ENCODE measurements at places on chromosomes 7 and 10. TPM values are rescaled to one million over a fixed set of nuclear protein-coding genes. Genes with fewer than 3 reads are reported as not detected.
A peak's percentile ranks its signal among the peaks of the same experiment; 100 is the strongest.

DPCD gene
- 40.3 TPM for total RNA-seq

GRCh38 chr10:106935978-106936451, 228.5 kb downstream of the SORCS1 start:
- no peak for DNase-seq

GRCh38 chr7:12539681-12540080, 30.8 kb upstream of the SCIN start:
- DNase-seq = no peak

ZNF727 gene
- 2.8 TPM for total RNA-seq

DNA sequence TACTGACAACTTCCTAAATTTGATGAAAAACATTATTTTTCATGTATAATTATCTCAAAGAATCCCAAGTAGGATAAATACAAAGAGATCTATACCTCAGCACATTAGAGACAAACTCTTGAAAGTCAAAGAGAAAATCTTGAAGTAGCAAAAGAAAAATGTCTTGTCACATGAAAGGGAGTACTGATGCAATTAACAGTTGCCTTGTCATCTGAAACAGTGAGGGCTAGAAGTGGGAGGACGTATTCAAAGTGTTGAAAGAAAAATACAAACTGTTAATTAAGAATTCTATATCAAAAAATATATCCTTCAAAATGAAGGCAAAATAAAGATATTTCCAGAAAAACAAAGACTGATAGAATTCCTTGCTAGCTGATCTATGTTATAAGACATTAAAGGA, 35.5 kb upstream of the ARHGAP22 start:
- DNase-seq = no peak

DNA sequence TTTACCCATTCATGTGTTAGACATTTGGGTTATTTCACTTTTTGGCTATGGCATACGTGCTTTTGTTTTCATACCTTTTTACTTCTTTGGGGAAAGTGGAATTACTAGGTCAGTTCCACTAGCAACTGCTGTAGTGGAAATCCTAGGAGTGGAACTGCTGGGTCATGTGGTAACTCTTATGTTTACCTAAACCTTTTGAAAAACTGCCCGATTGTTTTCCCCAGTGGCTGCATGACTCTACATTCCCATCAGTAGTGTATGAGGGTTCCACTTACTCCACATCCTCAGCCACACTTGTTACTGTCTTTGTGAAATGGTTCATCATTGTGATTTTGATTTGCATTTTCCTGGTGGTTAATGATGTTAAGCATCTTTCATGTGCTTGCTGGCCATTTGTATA, 82.3 kb downstream of the TAX1BP1 start:
- no peak for DNase-seq

DNA sequence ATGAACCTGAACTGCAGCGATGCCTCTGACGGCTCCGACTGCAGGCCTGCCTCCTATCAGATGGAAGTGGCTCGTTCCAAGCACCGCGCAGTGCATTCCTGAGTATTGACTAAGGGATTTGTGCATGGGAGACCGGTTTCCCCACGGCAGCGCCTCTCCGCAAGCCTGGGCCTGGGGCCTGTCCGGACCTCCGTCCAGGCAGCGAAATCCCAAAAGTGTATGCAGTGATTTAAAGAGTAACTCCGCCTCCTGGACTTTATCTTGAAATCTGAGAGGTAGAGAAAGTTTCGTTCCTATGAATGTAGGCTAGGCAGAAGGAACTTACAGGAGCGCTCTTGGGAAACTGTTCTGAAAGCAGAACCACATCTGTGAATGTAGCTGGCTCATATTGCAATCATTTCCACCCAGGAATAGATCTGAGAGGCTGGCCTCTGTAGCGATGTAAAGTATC, 106.2 kb upstream of the CELF2 start:
- peak; percentile 90 for DNase-seq

GNG11 gene
- 18.2 TPM for total RNA-seq

DNA sequence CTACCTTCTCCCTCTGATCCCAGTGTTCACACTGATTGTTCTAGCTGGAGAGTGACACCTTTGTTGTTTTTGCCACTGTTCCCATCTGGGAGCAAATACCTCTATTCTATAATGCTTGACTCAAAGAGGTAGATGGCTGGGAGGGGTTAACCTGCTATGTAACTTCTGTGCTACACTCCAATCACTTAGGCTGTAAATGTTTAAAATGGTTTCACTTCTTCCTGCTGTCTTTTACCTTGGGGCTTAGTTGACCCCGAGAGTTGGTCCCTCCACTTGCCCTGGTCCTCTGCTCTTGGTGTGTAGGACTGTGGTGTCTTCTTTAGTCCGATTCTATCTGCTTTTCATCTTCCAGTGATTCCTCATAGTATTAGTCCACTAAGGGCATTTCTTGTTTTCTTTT, 22.3 kb downstream of the KLHDC10 start:
- no peak for DNase-seq

ALOX5 gene
- 6.3 TPM for total RNA-seq

CD36 gene
- total RNA-seq = 421 TPM

DNA sequence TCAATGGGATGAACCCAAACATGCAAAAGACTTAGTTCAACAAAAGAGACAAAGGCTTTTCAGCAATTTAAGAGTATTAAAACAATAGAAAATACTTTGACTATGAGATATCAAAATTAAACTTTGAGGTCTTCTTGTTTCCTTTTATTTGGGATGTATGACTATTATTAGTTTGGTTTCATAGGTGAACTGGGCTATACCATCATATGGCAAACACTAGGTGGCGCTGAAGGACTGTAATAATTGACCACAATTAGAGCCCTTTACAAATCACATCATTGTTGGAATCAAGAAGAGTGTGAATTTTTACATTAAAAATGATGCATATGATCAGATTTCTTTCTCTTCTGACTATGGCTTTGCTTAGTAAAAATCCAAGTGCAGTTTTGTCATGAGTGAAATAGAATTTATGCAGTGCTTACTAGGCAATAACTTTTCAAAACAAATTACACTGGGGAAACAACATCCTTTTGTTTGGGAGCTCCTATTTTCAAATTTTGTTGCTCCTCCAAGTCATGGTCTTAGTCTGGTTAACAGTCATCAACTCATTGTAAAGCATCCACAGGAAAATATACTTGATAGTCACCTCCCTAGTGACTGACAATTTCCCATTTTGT, 14.7 kb upstream of the NXPH1 start:
- DNase-seq = no peak

GRCh38 chr10:49094646-49095045, 20.7 kb downstream of the VSTM4 start:
- DNase-seq = peak; percentile 56

DNA sequence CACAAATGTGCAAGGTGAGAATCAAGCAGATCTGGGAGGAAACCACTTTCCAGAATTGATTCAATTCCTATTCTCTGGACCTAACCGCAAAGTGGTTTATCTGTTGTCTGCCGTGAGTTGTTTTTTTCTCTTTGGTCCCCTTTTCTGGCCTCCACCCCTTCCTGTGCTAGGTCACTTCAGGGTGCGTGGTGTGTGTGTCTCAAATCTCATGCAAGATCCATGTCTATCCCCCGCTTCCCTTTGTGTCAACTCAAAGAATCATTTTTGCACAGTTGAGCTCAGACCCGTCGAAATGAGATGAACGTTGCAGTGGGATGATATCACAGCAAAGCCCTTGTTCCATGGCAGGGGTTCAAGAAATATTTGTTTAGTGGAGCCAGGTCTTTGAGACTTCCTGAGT, 184.5 kb downstream of the GATA3 start:
- no peak for DNase-seq

- no peak for DNase-seq
These were observed 36.5 kb downstream of the GHRHR start for GRCh38 chr7:31000161-31000693.

DNA sequence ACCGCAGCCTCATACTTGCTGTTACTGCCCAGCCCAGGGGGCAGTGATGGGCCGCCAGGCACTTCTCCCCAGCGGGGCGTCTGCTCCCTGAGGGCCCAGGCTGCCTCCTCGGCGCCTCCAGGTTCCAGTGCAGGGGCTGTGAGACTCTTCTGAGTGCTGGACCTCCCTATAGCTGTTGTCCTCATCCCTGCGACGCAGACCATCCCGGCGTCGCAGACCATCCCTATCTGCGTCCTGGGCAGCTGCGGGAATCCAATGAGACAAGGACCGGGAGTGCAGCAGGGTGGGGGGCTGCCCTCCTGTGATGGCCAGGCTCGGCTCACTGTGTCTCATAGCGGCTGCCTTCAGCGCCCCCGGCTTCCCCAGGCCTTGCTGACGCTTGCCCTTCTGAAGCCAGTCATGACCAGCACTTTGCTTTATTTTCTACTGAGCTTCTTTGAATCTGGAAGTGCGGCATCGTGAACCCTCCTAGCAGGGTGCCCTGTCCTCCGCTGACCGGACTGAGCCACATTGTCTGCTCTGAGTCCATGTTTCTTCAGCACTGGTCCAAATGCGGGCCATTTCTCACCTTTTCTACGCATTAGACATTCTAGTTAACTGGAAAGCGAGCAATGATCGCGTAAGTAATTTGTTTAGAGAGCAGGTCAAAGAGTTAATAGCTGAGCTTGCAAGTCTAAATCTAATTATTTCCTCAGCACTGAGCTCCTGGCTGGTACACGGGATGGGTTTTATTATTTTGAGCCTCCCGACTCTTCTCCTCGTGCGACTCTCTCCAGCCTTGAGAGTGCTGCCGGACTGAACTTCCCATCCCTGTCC, 339.5 kb downstream of the WDR37 start:
- peak; percentile 44 for DNase-seq

AOC1 gene
- total RNA-seq = not detected

GRCh38 chr7:23759671-23760391, 49.8 kb downstream of the STK31 start:
- DNase-seq = no peak

MYH16 gene
- total RNA-seq = not detected

GNGT1 gene
- not detected for total RNA-seq

SFRP5 gene
- total RNA-seq = 140 TPM

CH25H gene
- 1.8 TPM for total RNA-seq

POP7 gene
- 19.1 TPM for total RNA-seq

INPP5F gene
- total RNA-seq = 6.2 TPM

- DNase-seq = no peak
These were observed 192.9 kb upstream of the VSTM2A start for GRCh38 chr7:54349229-54349628.

- no peak for DNase-seq
These were observed 75.9 kb upstream of the MAGI2 start for GRCh38 chr7:79529214-79529880.

C10orf71 gene
- total RNA-seq = 34.9 TPM

DNA sequence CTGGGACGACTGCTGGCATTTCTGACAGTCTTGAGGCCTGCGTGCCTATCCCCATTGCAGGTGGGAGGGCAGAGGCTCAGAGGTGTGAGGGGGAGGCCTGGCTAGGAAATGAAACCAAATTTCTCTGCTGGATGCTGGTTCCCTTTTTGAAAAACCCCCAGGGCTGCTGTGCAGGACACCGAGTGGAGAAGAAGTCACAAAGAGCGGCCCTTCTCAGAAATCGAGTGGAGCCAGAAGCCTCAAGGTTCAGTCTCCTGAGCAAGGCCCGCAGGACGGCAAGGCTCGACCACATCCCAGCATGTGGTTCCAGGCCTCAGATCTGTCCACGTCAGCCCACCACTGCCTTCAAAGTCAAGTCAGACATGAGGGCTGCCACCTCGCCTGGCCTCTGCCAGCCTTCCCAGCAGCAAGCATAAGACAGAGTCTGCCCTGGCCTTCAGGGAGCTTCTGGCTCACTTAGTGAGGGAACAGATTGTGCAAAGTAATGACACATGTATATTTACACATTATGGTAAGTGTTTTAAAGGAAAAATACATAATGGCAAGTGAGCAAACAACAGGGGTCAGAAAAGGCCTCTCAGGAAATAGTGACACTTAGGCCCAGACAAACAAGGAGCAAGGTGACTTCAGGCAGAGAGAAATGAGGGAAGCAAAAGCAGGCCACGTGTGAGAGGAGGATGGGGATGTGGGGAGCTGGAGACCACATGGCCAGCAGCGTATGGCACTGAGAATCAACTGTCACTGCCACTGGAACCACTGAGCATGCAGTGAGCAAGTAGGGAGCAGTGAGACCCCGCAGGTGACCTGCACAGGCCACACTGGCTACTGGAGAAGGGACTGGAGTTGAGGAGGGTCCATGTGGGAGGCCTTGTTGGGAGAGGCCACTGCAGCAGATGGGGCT, 86.7 kb downstream of the ARHGAP22 start:
- no peak for DNase-seq

DNA sequence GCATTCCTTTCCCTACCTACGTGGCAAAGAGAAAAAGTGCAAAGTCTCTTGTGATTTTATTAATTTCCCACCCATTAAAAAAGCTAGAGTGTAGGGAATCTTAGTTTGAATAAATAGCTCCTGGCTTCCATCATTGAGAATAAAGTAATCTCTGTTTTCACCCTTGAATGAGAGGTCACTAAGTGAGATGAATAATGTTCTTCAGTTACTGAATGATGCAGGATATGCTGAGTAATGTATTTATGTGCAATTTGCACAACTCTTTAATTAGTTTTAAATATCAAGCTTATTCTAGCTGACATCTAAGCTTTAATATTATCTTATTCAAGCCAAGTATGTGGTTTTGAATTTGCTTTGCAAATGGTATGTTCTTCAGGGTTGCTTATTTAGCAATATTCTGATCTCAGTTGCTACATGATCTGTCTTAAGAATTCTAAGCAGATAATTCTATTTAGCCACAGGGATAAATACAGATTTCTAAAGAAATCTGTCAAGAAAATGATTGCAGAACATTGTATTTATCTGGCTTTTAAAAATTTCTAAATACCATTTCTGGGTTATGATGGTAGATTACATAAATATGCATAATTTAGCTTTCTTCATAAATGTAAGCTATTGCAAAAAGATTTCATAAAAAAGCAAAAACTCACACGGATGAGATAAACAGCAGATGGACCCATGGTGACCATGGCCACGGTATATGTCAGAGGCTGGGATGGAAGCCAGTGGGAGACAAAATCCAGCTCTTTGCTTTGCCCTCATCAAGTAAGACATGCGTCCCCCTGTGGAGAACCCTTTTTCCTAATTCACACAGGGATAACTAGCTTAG, 141.0 kb downstream of the MACC1 start:
- DNase-seq = no peak

All from right atrium auricular region (tissue), 2 donors.